Smooth muscle cell of the brain vasculature (primary cell): ENCODE measurements at places on chromosomes 12 and 14.

DNA sequence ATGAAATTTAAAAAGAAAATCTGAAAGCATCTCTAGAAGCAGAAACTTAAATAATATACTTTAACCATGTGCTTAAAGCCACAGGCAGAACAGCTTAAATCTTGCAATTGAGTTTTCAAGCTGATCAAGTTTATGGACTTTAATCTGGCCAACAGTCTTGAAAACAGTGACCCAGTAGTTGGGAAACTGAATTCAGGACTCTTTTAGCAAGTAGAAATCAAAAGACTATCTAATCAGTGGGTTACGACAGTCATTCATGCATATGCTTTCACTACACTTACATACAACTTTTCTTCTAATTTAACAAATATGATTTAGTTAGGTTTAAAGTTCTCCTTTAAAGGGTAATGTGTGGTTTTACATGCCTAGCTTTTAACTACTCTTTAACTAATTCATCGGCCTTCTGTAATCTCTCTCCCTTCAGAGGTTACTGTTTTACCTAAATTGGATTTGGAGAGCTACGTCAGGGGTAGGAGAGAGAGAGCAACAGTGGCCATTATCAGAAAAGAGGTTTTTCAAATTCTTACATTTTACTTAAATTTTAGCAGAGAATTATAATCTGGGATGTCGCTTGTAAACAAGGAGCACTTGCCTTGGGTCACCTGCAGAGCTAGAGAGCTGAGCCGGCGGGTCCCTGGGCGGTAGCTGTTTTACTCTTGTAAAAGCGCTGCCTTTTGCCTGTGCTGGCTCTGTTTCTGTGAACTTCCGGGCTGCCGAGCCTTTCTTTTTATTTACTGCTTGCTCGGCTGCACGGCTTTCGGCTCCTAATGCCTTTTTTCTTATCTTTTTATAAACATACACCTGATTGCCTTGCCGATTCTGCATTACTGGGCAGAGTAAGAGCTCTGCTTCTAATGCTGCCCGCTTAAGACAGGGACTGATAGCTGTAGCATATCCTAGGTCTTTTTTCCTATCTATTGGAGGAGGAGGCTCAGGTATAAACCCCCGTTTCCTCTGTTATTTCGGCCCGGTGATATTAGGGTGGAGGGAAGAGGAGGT, 17.4 kb upstream of the LYZ start:
- no peak for DNase-seq

- DNase-seq: no peak
These were observed 81.5 kb downstream of the ESR2 start for GRCh38 chr14:64212666-64213065.

DNA sequence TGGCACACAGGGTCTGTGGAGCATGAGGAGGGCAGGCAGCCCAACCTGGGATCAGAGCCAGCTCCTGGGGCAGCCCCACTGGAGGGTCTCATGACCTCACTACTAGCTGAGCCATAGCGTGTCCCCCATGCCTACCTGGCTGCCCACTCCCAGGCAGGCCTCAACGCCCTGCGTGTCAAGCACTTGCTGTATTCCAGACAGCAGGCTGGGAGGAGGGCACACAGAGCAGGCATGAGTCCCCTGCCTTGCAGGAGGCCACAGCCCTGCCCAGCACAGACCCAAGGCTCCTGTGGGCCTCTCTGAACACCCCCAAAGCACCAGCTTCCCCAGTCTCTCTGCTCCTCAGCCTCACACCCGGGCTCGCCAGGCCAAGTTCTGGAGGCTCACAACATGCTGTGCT, 64.0 kb downstream of the IQSEC3 start:
- DNase-seq: no peak

- DNase-seq: no peak
These were observed 527.2 kb downstream of the FLRT2 start for GRCh38 chr14:86057018-86057667.

DNA sequence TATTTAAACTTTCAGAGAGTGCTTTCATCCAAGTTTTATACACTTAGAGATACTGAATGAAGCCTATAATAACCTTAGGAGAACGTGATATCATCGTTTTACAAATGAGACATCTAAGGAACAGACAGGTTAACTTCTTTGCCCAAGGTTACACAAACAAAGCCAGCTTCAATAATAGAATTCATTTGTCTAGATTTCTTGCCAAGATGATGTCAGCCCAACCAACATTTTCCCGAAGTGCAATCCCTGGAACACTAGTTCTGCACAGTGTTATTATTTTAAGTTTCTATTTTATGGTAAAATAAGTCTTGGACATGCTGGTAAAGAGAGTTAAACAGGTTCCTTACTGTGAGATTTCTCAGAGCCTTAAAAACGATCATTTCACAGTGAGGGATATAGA, 174.6 kb downstream of the SLC25A21 start:
- DNase-seq: no peak

- no peak for DNase-seq
These were observed 10.4 kb downstream of the APPL2 start for GRCh38 chr12:105225505-105226015.

DNA sequence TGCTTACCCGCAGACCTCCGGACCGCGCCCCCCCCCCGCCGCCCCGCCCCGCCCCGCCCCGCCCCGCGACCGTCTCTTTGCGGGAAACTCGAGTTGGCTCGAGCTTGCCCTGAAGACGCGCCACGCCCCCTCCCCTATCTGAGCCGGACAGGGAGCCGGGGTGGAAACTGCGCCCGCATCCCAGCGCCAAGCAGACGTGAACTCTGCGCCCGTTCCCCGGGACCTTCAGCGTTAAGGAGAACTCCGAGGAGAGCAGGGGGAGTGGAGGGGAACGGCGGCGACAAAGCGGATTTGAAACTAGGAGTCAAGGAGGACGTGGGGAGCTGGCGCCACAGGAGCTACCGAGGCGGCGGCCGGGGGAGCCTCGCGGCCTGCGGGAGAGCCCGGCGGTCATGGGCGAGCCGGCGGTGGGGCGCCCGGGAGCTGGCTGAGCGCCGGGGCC, at the start of gene KCNK13:
KCNK13 (plus strand) TSS at position 310 of the 442 bp plus-strand sequence. CDS start 212 bp downstream, outside the sequence.
- no peak for DNase-seq

GRCh38 chr12:18578191-18578590, 159.6 kb downstream of the PLCZ1 start:
- no peak for DNase-seq

- DNase-seq: no peak
These were observed 65.9 kb upstream of the MED13L start for GRCh38 chr12:116343331-116343884.

GRCh38 chr12:90335566-90335965, 619.4 kb downstream of the CCER1 start:
- DNase-seq: no peak
